ENCODE measurements at places on chromosomes 6 and 20. TPM values are rescaled to one million over a fixed set of nuclear protein-coding genes. Genes with fewer than 3 reads are reported as not detected.

Gene PERP
- total RNA-seq = 23.7 TPM

Gene HLA-DRB5
- total RNA-seq = not detected

Gene TREM2
- not detected for total RNA-seq

Gene RAET1L
- total RNA-seq = not detected

Gene SLC17A2
- total RNA-seq = not detected

Gene WFDC9
- not detected for total RNA-seq

Gene C6orf163
- total RNA-seq = 3.1 TPM

GRCh38 chr6:110322874-110323242 lies 35.3 kb downstream of the METTL24 start:
- H3K4me1 ChIP-seq = peaks cover 19% of the 10 kb centered on the region
- DNase-seq = peak; percentile 45
- H3K36me3 ChIP-seq = no peaks in the 10 kb centered on the region
- no peak overlapping the region for H3K4me3 ChIP-seq
- no peak overlapping the region for H3K27ac ChIP-seq
- no peaks in the 10 kb centered on the region for H3K27me3 ChIP-seq

DNA sequence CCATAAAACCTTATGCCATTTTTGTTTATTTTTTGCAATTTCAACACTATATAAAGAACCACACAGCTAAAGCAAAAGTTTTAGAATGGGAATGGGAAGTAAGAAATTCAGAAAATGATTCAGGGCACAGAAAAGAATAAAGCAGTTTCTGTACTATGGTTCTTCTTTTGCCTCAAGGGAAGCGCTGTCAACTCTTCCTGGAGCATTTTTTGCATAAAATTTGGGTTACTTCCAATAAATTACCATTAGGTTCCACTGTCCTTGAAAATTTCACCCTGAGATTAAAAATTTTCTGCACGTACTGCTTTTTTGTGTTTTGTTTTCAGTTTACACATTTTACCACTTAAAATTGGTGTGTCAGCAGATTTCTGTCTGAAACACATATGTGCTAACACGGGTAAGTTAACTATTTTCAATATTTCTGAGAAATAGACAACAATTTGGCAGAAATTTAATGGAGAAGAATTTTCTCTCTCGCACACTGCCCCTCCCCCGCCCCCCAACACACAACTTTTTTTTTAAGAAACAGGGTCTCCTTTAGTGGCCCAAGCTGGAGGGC lies 79.6 kb downstream of the ADAT2 start:
- H3K4me3 ChIP-seq = no peak overlapping the region
- H3K27me3 ChIP-seq = no peaks in the 10 kb centered on the region
- no peak for DNase-seq

DNA sequence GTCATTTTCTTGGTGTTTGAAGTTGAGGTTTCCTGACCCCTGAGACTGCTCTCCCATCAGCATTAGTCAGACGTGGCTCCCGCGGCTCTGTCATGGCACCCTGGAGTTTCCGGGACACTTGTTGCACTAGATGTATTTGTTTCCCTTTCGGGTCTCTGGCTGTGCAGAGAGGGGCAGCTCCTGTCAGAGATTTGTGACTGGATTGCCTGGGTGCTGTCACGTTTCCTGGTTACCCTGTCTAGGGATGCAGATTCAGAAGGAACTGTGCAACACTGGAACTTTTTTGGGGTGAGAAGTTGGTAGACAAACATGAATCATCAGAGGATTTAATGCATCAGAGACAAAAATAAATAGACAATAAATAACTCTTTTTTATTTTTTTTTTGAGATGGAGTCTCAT lies 431.8 kb upstream of the MAN1A1 start:
- H3K4me3 ChIP-seq = no peak overlapping the region
- H3K27me3 ChIP-seq = no peaks in the 10 kb centered on the region
- no peaks in the 10 kb centered on the region for H3K4me1 ChIP-seq

DNA sequence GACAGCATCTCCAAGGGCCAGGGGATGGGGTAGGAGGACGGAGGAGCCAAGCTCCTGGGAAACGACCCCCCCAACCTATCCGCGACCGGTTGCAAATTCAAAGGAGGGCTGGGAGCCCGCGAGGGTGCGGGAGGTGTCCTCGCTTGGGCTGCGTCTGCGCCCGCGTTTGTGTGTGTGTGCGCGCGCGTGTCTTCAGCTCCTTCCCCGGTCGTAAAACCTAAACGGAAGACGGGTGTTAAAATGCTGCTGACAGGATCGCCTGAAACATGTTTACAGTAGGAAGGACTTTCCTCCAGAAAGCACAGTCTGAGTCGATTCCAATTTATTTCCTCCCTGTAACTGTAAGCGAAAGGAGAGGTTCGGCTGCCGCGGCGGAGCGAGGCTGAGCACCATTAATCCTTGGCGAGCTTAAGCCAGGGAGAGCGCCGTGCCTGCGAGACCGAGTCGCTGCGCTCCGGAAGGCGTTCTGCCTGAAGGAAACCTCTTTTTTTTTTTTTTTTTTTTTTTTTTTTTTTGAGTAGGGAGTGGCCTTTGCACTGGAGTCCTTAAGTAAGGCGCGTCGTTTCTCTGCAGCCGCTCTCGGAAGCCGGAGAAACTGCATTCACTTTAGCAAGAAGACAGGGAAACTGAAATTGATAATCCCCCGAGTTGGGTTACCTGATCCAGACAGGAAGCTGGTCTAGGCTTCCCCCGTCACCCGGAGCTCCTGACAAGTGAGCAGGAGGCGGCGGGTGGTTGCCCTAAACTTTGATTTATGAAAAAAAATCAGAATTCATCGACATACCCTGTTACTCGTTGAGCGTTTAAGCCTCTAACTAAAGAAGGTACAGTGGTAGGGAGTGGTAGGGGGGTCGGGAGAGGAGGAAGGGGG lies 4.8 kb upstream of the SOX4 start:
- peak overlapping the region; percentile 72 for H3K4me3 ChIP-seq
- no peak overlapping the region for H3K27ac ChIP-seq
- peak; percentile 78 for DNase-seq
- H3K27me3 ChIP-seq = peaks cover 29% of the 10 kb centered on the region
- peaks cover 17% of the 10 kb centered on the region for H3K4me1 ChIP-seq
- H3K36me3 ChIP-seq = no peaks in the 10 kb centered on the region

DNA sequence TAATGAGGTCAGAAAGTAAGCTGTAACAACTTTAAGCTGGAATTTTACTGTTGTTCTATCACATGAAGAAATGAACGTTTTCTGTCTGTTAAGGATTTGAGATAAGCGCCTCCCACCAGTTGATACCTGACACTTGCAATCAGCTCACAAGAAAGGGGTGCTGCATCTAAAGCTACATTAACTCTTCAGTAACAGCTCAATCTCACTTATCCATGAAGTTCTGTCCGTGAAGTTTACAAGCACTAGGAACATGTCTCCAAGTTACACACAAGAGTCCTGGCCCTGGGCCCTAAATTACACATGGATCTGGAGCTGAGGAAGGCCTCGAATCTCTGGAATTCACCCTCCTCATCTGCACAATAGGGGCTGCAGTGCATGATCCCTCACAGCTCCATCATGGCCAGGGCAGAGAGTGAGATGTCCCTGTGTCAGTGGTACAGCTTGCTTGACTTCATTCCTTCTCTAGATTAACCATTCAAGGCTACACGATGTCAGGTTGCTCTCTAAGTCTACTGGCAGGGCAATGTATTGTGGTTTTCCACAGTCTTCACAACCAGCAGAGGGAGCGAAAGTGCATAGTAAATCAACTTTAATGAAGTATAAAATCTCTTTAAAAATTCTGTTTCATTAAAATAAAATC lies 182.4 kb upstream of the MCHR2 start:
- no peaks in the 10 kb centered on the region for H3K36me3 ChIP-seq
- H3K27ac ChIP-seq = no peak overlapping the region
- H3K4me1 ChIP-seq = peaks cover 27% of the 10 kb centered on the region
- no peaks in the 10 kb centered on the region for H3K27me3 ChIP-seq
- DNase-seq = peak; percentile 57

DNA sequence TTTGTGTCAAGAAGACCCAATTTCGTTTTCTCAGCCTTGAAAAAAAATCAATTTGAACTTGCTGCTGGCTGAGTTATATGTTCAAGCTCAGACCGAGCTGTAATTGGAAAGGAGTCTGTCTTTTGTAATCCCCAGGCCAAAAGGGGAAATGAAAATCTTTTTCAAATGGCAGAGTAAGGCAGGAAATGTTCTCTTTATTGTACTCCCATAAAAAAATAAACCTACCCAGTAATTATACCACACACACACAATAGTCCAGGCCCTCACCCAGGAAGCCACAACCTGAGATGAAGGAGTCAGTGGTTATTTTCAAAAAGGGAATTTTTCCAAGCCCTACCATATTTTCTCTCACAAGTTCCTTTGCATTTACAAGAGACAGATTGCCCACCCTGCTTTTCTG lies 45.3 kb downstream of the CLIC5 start:
- H3K4me1 ChIP-seq = peaks cover 7% of the 10 kb centered on the region
- H3K27ac ChIP-seq = no peak overlapping the region
- H3K27me3 ChIP-seq = no peaks in the 10 kb centered on the region
- no peaks in the 10 kb centered on the region for H3K36me3 ChIP-seq

DNA sequence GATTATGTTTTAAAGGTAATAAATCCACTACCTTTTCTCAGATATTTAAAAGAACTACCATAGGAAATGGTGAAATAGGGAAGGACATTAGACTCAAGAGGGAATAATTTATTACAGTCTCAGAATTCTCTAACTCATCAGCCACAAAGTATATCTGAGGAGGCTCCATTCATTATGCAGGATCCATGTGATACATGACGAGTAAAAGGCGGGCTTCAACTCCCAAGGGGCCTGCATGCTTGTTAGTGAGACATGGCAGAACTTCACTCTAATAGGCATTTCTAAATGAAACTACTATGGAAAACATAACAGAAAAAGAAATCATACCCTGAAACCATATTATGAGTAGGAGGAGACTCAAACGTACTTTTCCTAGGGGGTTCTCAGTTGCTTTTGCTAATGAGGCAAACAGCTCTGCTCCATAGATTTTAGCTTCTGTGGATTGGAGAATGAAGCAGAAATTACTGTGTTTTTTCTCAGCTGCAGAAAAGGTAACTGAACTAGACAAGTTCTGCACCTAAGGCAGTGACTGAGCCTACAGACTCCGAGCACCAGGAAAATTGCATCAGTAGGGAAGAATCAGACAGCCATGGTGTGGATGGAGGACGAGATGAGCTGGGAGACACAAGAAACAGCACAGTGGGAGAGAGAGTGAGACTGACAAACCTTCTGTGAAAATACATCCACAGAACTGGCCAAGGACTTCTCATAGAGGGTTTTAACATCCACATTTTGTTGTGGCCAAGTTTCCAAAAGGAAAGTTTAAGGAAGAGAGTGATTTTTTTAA lies 254.6 kb upstream of the PRDM1 start:
- no peak overlapping the region for H3K4me3 ChIP-seq
- no peak for DNase-seq
- no peaks in the 10 kb centered on the region for H3K4me1 ChIP-seq
- H3K27ac ChIP-seq = no peak overlapping the region
- H3K36me3 ChIP-seq = no peaks in the 10 kb centered on the region

DNA sequence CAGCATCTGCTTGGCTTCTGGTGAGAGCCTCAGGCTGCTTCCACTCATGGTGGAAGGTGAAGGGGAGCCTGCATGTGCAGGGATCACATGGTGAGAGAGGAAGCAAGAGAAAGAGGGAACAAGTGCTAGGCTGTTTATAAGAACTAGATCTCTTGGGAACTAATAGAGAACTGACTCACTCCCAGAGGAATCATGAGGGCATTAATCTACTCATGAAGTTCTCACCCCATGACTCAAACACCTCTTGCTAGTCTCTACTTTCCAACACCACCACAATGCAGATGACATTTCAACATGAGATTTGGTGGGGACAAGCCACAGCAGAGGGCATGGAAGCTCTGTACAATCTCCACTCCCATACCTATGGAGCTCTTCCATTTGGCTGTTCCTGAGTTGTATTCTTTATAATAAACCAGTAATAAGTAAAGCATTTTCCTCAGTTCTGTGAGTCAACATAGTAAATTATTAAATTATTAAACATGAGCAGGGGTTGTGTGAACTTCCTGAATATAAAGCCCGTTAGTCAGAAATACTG lies 524.1 kb upstream of the NRSN1 start:
- no peak for DNase-seq
- no peak overlapping the region for H3K27ac ChIP-seq
- no peak overlapping the region for H3K4me3 ChIP-seq
- H3K36me3 ChIP-seq = no peaks in the 10 kb centered on the region
- no peaks in the 10 kb centered on the region for H3K27me3 ChIP-seq

DNA sequence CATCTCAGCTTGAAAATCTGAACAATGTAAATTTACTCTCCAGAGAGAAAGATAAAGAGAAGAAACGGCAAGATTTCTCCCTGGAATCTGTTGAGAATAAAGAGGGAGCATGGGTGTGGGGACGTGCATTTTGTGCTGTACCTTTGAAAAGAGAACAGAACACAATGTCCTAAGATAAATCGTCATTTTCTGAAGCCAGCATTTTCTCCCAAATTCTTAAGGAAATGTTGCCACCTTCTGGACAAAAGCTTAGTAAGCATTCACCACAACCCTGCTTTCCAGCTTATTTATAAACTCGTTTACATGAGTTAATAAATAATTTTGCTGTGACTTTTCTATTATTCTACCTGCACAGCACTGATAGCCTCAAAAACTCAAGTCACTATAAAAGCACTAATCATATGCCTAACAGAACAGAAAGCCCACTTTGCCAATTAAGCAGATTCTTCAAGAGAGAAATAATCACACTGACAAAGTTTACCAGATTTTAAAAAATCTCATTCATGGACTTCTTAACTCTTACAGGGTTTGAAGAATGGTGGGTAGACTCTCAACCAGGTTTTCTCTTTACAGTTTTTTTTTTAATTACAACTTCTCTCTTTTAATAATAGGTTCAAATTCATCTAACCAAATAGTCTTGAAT lies 155.8 kb downstream of the MBOAT1 start:
- H3K27ac ChIP-seq = no peak overlapping the region
- no peak overlapping the region for H3K4me3 ChIP-seq
- no peaks in the 10 kb centered on the region for H3K36me3 ChIP-seq
- H3K4me1 ChIP-seq = no peaks in the 10 kb centered on the region
- no peaks in the 10 kb centered on the region for H3K27me3 ChIP-seq

DNA sequence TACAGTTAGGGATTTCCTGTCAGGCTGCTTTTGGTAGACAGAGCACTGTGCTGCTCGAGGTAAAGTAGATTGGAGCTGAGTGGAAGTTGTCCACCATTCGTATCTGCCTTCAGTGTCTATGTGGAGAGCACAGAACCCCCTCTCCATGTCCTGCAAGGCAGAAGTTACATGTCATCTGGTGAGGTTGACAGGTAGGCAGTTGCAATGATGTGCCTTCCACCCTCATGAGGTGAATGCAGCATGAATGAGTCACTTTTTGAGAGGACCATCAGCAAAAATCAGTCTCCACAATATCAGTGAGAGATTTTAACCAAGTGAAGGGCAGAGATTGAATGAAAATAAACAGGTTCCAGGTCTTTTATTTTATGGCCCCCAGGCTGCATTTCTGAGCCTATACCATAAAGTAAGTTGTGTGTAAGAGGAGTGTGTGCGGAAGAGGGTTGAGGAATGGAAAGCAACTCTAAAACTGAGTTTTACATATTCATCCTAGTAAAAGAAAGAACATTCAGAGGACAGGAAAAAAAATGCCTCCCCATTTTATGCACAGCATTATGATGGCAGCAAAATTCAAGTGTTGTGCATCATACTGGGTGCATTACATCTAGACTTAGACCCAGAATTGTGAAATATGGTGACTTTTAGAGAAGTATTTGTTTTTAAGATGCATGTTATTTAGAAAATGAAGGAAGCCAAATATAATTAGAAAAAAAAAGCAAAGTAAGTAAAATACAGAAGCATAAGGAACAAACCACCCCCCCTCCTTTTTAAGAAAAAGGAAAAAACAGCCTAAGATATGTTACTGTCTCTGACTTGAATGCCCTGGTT lies 15.8 kb downstream of the TRAPPC3L start:
- no peaks in the 10 kb centered on the region for H3K27me3 ChIP-seq
- no peak for DNase-seq
- no peaks in the 10 kb centered on the region for H3K36me3 ChIP-seq

- H3K4me3 ChIP-seq = no peak overlapping the region
- H3K27me3 ChIP-seq = no peaks in the 10 kb centered on the region
- peaks cover 27% of the 10 kb centered on the region for H3K36me3 ChIP-seq
- DNase-seq = no peak
- H3K4me1 ChIP-seq = no peaks in the 10 kb centered on the region
Observed at GRCh38 chr6:34859951-34860350, 27.9 kb downstream of the TAF11 start.

All from GM23338 (cell line).